ENCODE measurements at places on chromosomes 5 and 9. TPM values are rescaled to one million over a fixed set of nuclear protein-coding genes. Genes with fewer than 3 reads are reported as not detected.

KIF24 gene
- total RNA-seq, result 5.6 TPM

NTRK2 gene
- total RNA-seq, result 0.05 TPM

DNA sequence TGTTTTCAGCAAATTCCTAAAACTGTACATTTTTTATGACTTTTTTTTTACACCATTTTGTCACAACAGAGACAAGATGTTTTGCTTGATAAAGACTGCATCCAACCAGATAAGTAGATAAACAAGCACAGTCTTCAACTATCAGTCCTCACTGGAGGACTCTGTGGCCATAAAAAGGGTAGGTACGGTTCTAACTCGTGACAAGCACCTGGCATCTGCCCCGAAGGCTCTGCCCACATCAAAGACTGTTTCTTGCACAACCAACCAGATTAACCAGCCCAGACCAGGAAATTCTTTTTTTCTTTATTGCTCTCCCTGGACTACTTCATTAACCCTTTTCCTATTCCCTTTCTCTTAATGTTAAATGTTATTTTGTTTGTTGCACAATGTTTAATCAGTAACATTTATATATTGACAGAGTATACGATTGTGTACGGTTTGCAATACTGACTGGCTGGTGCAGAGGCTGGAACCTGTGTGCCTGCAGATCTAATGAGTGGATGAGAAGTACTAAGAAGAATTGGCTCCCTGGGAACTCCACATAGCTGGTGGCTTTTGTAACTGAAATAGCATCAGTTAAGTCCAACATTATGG, 74.1 kb downstream of the SERINC5 start:
- no peak for DNase-seq

DNA sequence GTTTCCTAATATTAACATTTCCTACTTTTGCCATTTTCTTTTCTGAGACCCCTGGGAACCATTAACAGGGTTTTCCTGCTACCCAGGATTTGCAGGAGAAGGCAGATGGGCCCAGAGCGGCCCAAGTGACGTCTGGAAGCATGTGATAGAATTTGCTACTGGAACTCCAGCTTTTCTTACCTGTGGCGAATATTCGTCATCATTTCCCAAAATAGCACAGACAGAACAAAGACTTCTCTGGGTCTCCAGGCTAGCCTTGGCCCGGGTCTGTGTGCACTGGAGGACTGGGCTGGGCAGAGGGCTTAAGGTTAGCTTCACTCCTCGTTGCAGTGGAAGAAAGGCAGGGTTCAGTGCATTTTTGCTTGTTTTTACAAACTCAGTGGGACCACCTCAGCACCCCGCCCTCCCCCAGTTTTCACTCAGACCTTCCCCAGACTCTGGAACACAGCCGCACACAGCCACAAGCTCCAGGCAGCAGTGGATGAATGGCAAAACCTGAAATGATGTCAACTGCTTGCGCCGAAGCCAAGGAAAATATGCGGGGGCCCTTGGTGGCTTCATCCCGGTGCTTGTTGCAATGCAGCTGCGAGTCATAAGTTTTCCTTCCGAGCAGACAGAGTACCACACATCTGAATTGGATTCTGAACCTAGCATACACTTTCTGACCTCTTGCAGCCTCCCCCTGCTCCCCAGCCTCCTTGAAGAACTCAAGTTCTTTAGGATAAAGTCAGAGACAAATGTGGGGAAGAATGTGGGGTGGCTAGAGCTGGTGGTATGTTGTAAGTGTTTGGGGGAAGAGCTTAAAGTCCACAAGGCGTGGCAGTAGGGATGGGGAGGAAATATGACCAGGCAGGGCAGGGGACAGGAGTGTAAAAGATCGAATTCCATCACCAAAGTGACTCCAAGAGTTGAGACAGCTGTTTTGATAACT, 586.0 kb downstream of the CCDC171 start:
- no peak for DNase-seq

GRCh38 chr9:97502222-97502983, 937 bp downstream of the TMOD1 start:
- peak; percentile 32 for DNase-seq

DNA sequence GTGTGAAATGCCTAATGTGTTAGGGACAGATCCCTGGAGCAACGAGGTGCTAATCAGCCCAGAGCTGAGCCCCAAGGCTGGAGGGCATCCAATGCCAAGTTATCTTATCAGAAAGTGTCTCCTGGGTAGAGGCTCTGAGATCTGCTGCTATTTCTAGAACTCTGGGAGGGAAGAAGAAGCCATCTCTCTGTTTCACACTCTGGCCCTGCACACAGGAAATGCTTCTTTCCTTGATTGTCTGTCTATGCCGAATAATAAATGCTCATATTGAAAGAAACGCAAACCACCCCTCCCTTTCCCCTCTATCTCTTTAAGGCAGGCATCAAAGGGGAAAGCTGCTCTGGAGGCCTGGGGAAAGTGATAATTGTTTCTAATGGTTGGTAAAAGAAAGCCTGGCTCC, 166.7 kb downstream of the PAPPA start:
- no peak for DNase-seq

GRCh38 chr5:117872798-117873368, 1115.5 kb downstream of the DTWD2 start:
- DNase-seq, result no peak
